GM04504 (cell line): ENCODE measurements at places on chromosomes 2 and 18.

DNA sequence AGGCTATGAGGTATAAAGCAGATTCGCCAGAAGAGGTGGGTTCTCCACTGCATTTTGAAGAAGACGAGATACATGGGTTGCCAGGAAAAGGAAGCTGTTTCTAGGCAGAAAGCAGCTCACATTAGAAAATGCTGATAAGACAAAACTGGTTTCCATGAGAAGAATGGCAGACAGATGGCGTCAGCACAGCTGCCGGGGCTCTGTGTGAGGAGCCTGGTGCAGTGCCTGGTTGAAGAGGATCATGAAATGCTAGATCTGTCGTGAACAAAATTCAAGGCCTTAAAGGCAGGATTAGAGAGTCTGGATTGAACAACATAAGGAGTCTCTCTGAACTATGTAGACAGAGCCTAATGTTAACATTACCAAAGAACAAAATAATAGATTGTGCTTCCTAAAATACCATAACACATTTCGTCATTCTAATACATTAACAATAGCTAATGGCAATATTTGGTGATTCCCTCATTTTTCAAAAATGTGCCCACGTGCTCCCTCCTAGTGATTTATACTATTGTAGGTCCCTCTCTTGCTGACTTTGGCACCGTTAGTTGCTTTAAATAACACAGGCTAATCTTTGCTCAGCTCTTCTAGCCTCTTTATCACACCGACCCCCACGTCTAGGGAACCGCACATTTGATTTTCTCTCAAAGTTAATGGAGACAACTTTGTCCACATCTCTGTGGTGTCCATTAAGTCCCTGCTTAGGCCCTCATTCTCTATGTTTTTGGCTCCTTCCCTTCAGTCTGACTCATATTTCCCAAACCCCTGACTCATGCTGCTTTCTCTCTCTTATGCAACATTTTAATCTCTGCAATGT is 38.2 kb downstream of the EFEMP1 start:
- peak; percentile 69 for DNase-seq

DNA sequence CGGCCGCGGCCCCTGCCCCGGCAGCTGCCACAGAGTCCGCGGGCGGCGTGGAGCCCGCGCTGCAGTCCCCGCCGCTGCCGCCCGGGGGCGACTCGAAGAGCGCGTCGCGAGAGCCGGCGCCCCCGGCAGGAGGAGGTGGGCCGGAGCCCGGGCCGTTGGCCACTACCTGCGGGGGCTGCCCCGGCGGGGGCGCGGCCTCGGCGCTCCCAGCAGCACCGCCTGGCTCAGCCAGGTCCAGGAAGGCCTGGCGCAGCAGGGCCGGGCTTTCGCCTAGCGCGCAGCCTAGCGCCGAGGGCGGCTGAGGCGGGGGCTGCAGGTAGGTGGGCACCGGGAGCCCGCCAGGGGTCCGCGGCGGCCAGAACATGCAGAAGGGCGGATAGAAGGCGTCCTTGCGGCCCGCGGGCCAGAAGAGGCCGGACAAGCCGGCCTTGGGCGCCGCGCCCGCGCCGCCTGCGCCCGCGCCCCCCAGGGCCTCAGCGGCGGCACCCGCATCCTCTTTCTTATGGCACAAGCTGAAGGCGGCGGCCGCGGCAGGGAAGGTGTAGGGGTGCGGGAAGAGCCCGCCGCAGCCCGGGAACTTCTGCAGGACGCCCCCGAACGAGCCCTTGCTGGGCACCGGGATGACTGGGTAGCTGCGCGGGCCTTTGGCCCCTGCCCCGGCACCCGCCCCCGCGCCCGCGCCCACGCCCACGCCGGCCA is 3.9 kb downstream of the SKOR2 start:
- DNase-seq, result no peak

DNA sequence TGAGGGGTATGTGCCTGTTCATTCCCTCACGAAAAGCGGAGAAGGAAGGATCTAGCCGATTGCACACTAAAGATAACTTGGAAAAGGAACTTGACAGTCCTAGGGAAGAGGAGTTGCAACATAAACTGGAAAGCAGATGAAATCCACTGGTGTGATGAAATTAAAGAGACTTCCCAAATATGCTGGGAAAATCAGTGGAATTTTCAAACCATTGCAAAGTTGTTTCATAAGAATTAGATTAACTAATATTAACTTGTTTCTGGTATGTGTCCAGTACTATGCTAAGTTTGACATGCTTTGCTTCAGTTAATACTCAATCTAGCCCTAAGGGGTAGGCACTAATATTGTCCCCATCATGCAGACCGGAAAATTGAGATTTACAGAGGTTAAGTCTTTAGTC is 222.7 kb downstream of the IKZF2 start:
- peak; percentile 47 for DNase-seq

GRCh38 chr2:215619989-215620388 is 184.1 kb upstream of the FN1 start:
- no peak for DNase-seq

DNA sequence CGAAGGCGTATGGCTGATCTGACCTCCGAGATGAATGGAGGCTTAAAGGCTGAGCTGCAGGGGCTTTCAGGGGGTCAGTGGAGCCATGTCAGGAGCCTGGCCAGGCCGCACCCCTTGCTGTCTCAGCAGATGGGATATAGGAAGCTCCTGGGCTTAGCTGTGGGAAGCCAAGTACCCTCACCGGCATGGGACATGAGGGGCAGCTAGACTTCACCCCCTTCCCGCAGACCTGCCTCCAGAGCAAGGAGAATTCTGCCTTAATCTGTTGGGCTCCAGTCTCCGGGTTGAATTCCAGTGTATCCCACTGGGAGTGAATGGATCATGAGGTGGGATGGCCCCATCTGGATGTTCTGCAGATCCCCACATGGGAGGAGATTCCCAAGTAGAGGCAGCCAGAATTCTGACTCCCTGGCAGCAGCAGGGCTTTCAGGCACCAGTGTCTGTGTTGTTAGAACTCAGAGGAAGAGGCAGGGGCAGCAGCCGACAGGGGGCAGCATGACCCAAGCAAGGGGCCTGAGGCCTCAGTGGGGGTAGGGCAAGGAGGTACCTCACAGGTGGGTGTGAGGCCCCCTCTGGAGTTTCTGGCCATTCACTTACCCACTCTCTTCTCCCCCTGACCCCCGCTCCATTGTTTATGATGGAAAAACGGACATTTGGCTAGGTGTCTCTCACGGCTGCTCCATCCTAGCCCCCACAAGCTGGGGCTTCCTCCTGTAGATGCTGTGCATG is 19.1 kb downstream of the CAPG start:
- no peak for DNase-seq

DNA sequence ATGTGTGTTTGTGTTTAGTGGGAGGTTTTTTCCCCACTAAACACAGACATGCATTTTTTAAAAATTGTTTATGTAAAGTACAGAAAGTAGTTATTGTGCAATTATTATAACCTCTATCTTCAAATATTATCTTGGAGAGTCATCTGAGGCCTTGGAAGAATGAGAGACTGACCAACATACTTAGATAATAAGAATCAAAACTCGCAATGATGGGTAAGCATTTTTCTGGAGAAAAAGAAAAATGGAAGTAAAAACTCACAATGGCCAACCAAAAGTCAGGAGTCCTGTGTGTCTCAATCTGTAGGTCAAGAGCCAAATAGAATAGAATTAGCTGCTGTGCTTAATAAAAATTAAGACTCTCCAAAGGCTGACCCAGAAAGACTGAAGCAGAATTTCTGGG is 43.0 kb downstream of the MEMO1 start:
- DNase-seq, result no peak

- DNase-seq, result no peak
Observed at GRCh38 chr2:165814473-165814872, 20.4 kb upstream of the GALNT3 start.

GRCh38 chr2:101597347-101597944 is 100.1 kb upstream of the MAP4K4 start:
- peak; percentile 30 for DNase-seq

GRCh38 chr2:233430081-233430480 is 75.8 kb downstream of the DGKD start:
- no peak for DNase-seq

DNA sequence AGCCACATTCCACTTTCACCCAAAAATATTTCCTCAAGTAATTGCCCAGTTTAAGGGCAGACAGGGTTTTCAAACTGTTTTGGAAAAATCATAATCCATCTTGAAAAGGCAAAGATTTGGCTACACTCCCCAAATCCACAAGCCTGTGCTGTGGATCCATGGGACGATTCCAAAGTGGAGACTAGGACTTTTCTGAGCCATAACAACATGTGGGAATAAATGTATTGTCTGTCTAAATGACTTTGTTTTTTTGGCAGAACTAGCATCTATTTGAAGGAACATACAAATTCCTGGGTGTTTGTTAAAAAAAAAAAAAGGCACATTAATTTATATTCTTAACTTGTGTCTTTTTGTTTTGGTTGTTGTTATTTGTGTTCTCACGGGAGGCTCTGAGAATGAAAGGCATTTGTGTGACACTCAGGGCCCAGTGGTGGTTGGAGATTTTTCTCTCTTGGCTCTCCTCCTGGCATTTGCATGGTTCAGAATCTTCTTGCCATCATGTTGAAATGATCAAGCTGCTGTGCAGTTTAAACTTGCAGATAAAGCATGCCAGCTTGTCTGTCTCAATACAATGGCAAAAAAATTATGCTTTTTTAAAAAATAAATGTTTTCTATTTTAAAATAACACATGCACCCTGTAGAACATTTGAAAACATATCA is 277.4 kb downstream of the EN1 start:
- DNase-seq, result no peak

DNA sequence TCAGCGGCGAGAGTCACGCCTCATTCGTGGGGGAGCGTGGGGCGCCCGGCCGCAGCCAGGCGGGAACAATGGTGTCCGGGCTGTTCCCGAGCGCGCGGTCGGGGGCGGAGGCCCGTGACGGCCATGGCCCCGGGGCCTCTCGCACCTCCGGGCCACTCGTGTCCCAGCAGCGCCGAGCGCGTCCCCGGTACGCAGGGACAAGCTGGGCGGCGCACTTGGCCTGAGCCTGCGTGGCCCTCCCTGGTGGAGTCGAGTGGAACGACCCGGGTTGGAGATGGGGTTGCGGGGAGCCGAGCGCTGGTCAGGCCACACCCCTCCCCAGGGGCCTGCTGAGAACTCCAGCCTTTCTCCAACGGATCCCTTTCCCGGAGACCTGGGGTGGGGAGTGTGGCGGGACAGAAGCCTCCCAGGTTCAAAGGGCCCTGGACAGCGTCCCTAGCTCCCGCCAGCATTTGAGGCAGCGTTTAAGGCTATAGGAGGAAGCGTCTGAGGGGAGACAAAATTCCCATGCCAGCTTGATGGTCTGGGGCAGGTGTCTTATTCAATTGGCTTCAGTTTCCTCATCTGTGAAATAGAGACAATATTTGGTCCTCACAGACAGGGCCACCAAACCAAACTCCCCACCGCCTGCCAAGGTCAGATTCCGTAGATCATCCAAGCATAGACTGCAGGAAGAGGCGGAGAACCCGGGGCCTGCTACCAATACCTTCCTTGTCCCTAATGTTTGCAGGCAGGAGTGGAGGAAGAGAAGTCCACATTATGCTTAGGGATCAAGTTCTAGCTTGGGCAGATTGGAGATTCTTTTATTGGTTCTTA is 553 bp downstream of the CNDP2 start:
- DNase-seq, result no peak

- no peak for DNase-seq
Observed at GRCh38 chr18:3279201-3280185, 17.6 kb downstream of the MYL12B start.

GRCh38 chr2:236214376-236214995 is 46.3 kb upstream of the GBX2 start:
- DNase-seq, result no peak

GRCh38 chr18:44758861-44759631 is 78.4 kb downstream of the SETBP1 start:
- no peak for DNase-seq

DNA sequence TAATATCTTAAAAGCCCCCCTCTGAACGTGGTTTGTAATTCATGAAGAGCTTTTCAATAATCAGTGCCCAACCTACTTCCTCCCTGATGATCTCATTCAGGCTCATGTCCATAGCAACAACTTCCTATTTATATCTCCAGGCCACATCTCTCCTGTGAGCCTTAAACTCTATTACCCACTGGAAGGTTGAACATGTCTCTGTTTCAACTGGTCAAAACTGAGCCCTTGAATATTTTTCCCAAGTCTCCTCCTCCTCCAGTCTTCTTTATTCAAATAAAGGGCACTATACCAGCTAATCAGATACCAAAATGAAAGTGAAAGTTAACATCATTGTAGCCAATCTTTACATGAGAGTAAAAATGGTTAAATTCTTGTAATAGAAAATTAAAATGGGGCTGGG is 63.7 kb upstream of the ITGA4 start:
- peak; percentile 31 for DNase-seq

GRCh38 chr2:86284401-86284841 is 53.0 kb downstream of the REEP1 start:
- DNase-seq, result no peak

- no peak for DNase-seq
Observed at GRCh38 chr2:145524836-145525235, 1004.9 kb upstream of the ZEB2 start.

DNA sequence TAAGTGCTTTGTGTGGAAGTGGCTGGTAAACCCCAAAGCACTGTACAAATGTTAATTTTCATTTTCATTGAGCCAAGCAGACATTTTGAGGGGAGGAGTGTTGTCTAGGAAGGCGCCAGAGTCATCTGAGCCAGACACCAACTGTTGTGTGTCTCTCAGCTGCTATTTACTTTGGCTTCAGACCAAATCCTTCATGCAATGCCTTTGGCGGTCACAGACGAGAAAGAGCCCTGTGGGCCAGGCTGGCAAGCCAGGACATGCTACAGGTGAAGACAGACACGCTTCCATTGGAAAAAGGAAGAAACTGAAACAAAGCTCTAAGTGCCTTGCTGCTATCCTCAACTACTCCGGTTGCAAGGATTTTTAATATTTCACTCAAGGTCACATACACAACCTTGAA is 115.4 kb upstream of the CDC42EP3 start:
- DNase-seq, result no peak

DNA sequence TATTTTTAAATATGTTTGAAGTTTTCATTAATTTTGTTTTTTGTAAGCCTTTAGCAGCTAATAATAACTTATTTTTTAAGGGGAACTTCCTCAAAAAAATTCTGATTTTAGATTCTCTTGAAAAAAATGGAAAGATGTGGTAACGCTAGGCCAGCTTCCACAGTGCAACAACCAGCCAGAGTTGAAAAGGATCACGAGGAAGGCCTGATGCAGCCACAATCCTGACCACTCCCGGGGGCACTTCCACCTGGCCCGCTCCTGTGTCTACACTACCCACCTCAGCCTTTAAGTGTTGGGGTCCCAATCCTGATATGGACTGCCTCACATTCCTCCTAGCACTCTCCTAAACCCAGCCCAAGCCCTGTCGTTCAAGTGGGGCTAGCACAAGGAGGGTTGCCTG is 101.1 kb downstream of the TMEM17 start:
- DNase-seq, result no peak

DNA sequence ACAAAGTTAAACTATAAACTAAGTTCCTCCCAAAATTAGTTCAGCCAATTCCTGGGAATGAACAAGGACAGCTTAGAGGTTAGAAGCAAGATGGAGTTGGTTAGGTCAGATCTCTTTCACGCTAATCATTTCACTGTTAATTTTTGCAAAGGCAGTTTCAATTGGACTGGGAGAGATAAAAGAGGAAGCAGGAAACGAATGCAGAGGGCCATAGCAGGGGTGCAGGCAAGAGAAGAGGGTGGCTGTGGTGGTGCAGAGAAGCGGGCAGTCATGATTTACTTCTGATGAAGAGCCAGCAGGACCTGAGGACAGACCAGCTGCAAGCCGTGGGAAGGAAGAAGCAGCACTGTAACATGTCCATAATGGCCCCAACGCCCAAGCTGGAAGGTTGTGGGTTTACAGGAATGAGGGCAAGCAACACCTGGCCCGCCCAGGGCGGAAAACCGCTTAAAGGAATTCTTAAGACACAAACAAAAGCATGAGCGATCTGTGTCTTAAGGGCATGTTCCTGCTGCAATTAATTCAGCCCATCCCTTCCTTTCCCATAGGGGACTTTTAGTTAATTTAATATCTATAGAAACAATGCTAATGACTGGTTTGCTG is 4.1 kb upstream of the RMP24 start:
- no peak for DNase-seq
